ENCODE measurements at places on chromosomes 12 and 14. TPM values are rescaled to one million over a fixed set of nuclear protein-coding genes. Genes with fewer than 3 reads are reported as not detected.

CLEC1B gene
- total RNA-seq = not detected

TAS2R10 gene
- not detected for total RNA-seq

DNA sequence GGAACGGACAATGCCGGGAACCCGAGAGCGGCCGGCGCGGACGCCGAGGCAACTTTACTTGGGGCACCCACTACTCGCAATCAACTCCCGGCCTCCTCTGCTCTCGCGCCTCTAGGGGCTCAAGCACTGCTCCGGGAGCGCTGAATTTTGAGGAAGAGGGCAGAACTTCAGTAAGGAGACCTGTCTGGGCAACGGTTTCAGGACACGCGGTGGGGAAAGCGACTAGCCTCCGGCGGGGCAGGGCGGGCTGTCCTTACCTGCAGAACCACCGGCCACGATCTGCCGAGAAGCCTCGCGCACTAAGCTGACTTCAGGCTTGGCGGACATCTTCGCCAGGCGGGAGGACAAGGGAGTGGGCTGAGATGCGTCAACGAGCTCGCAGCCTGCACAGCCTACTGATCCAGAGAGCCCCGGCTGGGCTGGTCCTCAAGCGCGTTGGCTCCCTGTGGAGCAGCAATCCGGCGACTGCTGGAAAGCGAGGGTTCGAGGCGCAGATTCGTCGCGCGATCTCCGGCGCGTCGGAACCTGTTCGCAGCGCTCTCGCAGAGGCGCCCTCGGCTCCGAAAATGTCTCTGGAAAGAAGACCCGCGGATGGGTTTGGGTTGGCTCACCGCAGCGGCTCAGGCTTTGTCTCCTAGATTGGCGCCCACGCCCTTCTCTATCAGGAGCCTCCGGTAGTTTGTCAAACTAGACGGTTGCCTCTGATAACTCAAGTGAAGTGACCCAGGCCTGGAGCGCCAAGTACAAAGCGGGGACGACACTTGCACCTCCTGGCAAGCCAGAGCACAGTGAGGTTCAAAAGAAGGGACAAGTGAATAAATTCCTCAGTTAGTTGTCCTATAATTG lies at the start of gene SLC25A21:
TSS of gene SLC25A21 (minus strand) at position 583 of the 846 bp plus-strand sequence.
- peak; percentile 73 for DNase-seq

GRCh38 chr14:54550514-54550913 lies 16.4 kb upstream of the SAMD4A start:
- no peak for DNase-seq

DNA sequence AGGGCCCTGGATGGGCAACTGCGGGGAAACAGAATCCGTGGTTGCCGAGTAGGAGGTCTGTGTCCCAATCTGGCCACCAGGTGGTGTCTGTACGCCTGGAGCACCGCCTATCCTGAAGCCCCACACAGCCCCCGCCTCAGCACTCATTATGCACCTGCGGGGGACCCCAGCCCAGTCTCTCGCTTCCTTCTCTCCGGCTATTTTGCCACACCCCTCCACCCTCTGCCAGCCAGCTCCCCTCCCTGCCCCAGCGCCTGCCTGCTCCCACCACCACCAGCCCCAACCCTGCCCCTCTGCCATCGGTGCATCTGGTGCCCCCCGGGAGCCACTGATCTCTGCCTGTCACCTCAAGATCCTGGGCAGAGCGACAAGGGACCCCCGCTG lies 2.2 kb upstream of the NXPH4 start:
- DNase-seq = peak; percentile 76

DNA sequence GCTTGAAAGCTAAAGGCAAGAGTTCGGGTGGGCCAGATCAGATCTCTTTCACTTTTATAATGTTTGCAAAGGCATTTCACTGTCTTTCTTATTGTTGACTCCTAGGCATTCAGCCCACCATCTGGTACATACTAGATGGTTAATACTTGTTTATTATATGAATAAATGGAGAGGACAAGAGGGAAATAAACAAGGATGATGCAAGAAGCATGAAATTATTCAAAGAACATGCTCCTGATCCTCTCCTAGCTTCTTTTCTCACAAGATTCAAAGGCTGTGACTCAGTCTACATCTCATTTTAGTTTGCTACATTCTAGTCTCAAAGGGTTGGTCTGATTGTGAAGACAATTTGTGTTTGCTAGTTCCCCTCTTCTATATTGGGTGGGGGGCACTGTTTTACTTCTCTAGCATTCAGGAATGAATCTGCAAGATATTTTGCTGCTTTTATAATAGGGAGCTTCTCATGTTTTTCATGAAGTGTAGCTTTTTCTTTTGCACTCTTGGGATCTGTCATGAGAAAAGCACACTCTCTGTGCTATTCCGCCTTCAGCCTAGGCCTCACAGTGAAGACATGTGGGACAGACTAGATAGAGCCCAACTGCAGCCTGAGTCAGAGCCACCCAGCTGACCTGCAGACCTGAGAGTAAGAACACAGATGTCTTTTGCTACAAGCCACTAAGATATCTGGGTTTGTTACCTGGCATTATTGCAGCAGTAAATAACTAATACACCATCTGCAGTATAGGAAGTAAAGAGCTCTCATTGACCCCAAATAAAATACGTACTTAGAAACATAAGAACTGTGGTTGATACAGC lies 65.7 kb downstream of the PTHLH start:
- DNase-seq = peak; percentile 16

- DNase-seq = no peak
Observed at GRCh38 chr12:114450515-114451300, 44.8 kb upstream of the TBX5 start.

DNA sequence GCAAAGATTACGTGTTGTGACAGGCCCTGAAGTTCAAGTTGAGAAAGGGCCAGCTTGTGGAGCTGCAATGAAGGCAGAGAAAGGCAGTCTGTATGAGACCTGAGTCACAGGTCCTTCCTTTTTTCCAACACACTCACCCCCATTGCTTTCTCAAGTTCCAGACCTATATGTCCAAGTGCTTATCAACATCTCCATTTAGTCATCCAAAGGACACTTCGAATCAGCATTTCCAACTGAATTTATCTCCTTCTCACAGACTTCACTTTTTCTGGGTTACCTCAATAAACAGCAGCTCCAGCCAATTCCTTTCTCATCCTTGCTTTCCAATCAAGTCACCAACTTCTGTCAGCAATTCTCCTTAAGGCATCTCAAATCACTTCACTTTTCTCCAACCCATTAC lies 56.4 kb upstream of the KIF21A start:
- DNase-seq = no peak

GRCh38 chr12:100077367-100077766 lies 65.3 kb downstream of the BLTP3B start:
- DNase-seq = peak; percentile 2

GRCh38 chr14:20419419-20419818 lies 6.1 kb upstream of the TEP1 start:
- DNase-seq = no peak

DNA sequence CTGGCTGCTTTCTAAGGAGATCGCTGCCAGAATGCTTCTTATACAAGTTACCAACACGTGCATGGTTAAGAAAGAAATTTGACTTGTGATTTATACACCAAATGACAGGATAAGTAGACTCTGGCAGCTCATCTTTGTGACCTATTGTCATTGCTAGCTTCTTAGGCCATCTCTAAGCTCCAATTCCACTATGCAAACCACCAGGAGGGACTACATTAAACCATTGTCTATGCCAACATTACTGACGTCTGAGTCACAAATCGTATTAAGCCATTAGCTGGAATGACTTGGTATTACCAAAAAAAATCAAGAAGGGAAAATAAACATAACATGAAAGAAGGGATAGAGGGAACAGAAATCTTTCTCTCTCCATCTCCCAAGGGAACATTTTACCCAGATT lies 15.8 kb upstream of the VPS33A start:
- no peak for DNase-seq

TMEM229B gene
- 0.20 TPM for total RNA-seq

ACOT6 gene
- total RNA-seq = not detected

DNA sequence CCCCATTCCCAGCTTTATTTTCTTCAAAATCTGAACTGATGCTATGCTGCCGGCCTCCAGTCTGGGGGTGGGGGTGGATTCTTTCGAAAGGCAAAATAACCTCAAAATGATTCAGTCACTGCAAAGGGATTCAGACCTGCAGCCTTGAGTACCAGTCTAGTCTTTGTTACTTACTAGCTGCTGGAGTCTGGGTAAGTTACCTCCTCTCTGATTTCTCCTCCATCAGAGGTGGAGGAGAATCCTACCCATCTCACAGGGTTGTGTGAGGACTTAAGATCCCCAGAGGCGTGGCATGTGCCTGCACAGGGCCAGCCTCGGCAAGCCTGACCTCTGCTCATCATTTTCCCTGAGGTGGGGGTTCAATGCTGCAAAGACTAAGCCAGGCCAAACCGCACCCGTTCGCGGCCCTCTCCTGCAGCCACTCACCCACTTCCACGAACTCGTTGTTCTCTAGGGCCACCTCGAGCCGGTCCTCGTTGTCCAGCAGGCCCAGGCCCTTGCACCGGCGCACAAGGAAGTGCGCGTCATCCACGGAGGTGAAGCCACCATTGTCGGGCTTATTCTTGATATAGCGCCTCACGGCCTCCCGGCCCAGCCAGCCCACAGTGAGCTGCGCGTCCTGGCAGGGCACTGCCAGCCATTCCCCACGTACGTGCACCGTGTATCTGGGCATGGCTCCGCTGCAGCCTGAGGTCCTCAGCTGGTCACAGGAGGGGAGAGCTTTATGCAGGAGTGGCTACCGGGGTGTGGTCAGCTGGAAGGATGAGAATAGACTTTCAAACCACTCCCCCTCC lies 709 bp downstream of the HAL start:
- no peak for DNase-seq

SLC35E3 gene
- 6.2 TPM for total RNA-seq

CLEC2A gene
- total RNA-seq = not detected

DNA sequence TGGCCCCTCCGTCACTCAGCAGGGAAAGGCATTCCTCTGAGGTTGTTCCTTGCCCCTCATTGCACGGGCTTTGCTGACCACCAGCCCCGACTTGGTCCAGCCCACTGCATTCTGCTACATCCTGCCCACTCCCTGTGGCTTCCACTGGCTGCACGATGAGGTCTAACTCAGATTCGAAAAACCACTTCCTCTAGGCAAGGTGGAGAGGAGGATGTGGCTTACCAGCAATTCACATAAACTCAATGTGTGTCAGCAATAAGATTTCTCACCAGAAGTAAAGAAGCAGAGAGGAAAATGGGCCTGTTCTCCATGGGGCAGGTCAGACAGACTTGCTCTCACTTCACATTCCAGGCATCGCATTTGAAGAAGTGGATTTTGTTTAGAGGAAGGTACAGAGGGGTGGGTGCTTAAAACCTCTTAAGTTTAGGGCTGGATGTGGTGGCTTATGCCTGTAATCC lies 14.7 kb downstream of the GPR68 start:
- DNase-seq = no peak

DNA sequence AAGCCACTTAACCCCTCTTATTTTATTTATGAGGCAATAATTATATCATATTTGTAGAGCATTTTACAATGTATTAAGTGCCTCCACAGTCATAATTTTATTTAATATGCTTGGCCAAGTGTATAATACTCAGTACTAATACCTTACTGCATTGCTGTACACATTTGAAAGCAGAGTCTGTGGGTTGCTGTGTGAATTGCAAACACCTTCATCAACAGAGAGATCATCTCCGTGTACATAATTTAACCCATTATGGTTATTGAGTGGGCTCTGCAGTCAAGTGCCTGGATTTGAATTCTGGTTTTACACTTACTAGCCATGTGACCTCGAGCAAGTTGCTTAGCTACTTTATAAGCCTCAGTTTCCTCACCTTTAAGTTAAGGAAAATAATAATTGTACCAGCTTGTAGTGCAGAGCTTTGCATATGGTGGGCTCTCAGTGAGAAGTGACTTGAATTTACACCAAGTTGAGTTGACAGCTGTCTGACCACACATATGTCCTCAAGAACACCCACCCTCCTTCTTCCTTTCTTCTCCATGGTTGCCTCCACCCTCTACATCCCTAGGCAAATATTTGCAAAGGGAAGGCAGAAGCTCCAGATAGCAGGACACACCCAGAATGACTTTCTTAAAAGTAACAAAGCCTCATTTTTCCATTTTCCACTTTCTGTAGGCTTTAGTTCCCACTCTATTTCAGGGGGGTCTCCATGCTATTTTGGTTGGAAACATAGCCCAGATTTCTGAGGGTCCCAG lies 12.3 kb downstream of the CRACR2A start:
- DNase-seq = no peak

Measured in NCI-H460 (cell line).